Right cardiac atrium (tissue), 5 donors: ENCODE measurements at places on chromosomes 3 and 15. TPM values are rescaled to one million over a fixed set of nuclear protein-coding genes. Genes with fewer than 3 reads are reported as not detected.

- no peak for DNase-seq
Measured at GRCh38 chr15:81666839-81667238, 292.8 kb upstream of the TMC3 start.

SPG11 gene
- total RNA-seq = 38.8 TPM

- no peak for DNase-seq
Measured at GRCh38 chr3:107970993-107971580, 119.7 kb downstream of the CD47 start.

DNA sequence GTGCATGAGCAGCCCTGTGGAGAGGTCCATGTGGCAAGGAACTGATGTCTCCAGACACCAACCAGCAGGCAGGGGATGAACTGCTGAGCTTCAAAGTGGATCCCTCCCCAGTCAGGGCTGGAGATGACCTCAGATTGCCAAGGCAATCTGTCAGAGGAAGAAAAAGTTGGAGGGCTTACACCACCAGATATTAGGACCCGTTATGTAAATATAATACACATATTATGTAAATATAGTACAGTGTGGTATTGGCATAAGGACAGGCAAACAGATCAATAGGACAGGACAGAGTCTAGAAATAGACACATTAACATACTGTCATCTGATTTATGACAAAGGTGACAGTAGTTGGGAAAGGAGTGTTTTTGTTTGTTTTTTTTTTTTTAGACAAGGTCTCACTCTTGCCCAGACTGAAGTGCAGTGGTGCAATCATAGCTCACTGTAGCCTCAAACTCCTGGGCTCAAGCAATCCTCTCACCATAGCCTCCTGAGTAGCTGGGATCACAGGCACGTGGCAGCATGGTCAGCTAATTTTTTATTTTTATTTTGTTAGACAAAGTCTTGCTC is 18.0 kb upstream of the RAB7A start:
- DNase-seq = no peak

- no peak for DNase-seq
Measured at GRCh38 chr3:16618721-16619120, 13.5 kb upstream of the DAZL start.

ACTRT3 gene
- total RNA-seq = 2.1 TPM

CASR gene
- not detected for total RNA-seq

GRCh38 chr3:126557415-126557745 is 1.4 kb downstream of the C3orf22 start:
- DNase-seq = no peak

DNA sequence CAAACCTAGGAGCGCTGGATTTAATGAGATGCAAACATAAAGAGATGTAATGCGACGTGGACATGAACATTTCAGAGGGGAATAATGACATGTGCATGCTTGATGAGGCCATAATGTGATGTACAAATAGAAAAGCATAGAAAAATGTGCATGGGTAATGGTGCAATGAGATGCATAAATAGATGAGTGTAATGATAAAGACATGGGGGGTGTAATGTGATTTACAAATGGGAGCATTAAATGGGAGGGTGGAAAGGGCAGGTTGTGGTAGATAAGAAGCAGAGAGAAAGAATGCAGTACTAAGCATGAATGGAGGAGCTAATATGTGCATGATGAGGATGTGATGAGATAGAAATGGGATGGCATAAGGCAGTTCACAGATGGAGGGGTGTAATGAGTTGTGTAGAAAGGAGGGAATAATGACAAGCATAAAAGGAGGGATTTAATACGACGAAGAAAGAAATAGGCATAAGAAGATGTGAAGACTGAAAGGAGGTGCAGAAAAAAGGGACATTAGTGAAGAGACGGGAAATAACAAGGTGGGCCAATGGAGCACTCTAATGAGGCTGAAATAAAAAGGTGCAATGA is 137.5 kb upstream of the CCNL1 start:
- DNase-seq = no peak

- peak; percentile 42 for DNase-seq
Measured at GRCh38 chr15:68789534-68790241, 31.0 kb downstream of the ANP32A start.
